ENCODE measurements at places on chromosomes 1 and 21. TPM values are rescaled to one million over a fixed set of nuclear protein-coding genes. Genes with fewer than 3 reads are reported as not detected.

DNA sequence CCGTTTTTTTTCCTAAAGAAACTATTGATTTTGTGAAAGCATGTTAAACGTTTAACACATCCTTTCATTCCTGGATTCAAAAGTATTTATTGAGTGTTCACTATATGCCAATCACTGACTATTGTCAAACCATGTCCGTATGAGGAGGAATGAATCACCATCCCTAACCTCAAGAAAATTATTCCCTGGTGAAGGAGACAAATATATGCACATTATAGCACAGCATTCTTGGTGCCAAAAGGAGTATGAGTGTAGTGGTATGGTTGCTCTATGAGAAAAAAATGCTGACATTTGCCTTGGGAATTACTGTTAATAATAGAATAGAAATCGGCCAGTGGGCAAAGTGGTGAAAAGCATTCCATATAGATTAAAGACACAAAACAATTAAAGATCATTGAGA, 1390.1 kb downstream of the MRPL39 start:
- no peaks in the 10 kb centered on the region for H3K27me3 ChIP-seq
- DNase-seq = peak; percentile 4
- no peak overlapping the region for H3K4me3 ChIP-seq
- H3K4me1 ChIP-seq = no peaks in the 10 kb centered on the region
- H3K36me3 ChIP-seq = no peaks in the 10 kb centered on the region

DNA sequence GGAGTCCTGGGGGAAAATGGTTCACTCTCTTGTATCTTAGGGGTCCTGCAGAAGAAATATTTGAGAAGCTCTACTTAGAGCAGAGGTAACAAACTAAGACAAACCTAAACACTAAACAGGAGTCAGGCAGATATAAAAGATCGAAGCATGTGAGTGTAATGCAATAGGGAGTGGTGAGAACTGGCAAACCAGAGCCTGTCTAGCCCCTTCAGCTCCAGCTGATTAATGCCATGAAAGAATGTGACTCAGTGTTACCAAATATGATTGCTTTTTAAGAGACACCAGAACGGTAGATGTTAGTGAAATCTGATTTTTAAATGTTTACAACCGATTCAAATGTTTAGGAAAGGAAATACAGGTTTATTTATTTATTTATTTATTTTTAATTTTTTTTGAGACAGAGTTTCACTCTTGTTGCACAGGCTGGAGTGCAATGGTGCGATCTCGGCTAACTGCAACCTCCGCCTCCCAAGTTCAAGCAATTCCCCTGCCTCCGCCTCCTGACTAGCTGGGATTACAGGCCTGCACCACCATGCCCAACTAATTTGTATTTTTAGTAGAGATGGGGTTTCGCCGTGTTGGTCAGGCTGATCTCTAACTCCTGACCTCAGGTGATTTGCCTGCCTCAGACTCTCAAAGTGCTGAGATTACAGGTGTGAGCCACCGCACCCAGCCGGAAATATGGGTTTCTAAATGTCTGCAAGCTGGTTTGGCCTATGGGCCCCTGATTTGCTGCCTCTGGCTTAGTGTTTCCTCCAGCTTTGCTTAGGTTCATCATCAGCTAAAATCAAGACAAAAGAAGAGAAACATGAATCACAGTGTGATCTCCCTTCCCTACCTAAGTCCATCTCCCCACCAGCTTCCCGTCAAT, 12.2 kb downstream of the TXNIP start:
- DNase-seq = no peak
- H3K4me1 ChIP-seq = peaks cover 13% of the 10 kb centered on the region
- H3K4me3 ChIP-seq = no peak overlapping the region
- H3K27ac ChIP-seq = no peak overlapping the region

GRCh38 chr1:6922096-6922931, 137.1 kb downstream of the CAMTA1 start:
- DNase-seq = peak; percentile 4
- no peaks in the 10 kb centered on the region for H3K4me1 ChIP-seq
- peaks cover 27% of the 10 kb centered on the region for H3K27me3 ChIP-seq

GRCh38 chr1:177385760-177386698, 215.3 kb downstream of the BRINP2 start:
- H3K4me1 ChIP-seq = no peaks in the 10 kb centered on the region
- no peak for DNase-seq
- H3K36me3 ChIP-seq = no peaks in the 10 kb centered on the region
- no peak overlapping the region for H3K27ac ChIP-seq

GRCh38 chr1:112583366-112583765, 35.6 kb downstream of the ST7L start:
- peaks cover 6% of the 10 kb centered on the region for H3K4me1 ChIP-seq
- H3K4me3 ChIP-seq = no peak overlapping the region
- no peak overlapping the region for H3K27ac ChIP-seq
- DNase-seq = no peak
- no peaks in the 10 kb centered on the region for H3K27me3 ChIP-seq

- H3K27me3 ChIP-seq = peaks cover under 1% of the 10 kb centered on the region
- H3K36me3 ChIP-seq = no peaks in the 10 kb centered on the region
- no peak overlapping the region for H3K27ac ChIP-seq
- no peaks in the 10 kb centered on the region for H3K4me1 ChIP-seq
- DNase-seq = no peak
These were observed 190.4 kb downstream of the MIS18A start for GRCh38 chr21:32088471-32088870.

The ARHGAP29 gene
- 45.3 TPM for total RNA-seq

The THBS3 gene
- 13.1 TPM for total RNA-seq

The CD84 gene
- total RNA-seq = not detected
